ENCODE measurements at places on chromosomes 16 and 17.
A peak's percentile ranks its signal among the peaks of the same experiment; 100 is the strongest.

GRCh38 chr17:28892024-28892423 lies 5.5 kb downstream of the FLOT2 start:
- no peak for DNase-seq

DNA sequence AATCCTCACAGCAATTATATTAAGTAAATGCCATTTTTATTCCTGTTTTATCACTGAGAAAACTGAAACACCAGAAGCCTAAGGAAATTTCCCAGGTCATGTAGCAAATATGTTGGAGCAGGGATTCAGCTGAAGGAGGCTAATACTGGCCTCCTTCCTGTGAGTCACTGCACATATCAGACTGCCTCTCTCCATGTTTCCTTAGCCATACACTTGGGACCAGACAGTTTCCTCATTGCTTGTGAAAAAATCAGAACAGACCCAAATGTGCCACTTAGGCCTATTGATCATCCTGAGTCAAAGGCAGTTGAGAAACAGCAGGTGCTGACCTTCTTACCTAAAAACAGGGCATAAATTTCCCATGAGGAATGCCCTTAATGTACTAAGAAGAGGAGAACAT lies 18.9 kb upstream of the ELAC2 start:
- no peak for DNase-seq

DNA sequence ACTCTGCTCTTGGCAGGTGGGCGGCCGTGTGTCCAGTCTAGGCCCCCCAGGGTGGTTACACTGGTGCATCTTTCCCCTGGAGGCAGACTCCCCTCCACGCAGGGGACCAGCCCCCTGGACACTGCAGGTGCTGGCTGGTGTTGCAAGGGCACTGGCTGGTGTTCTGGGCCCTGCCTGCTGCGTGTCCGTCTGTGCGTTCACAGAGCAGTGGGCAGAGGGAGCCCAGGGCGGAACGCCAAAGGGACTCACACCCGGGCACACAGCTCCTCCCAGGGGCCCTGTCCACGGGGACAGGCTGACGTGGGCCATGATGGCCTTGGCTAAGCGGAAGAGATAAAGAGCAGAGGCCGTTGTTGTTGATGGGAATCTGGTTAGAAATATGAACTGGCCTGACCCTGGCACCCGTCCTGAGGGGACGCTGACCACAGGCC lies 27.3 kb downstream of the ACSF3 start:
- no peak for DNase-seq

GRCh38 chr17:44837196-44837595 lies 7.1 kb upstream of the GJC1 start:
- DNase-seq, result no peak

GRCh38 chr16:11687601-11688519 lies 19.6 kb downstream of the SNN start:
- no peak for DNase-seq

GRCh38 chr17:78727476-78728229 lies 54.4 kb downstream of the CYTH1 start:
- DNase-seq, result no peak

DNA sequence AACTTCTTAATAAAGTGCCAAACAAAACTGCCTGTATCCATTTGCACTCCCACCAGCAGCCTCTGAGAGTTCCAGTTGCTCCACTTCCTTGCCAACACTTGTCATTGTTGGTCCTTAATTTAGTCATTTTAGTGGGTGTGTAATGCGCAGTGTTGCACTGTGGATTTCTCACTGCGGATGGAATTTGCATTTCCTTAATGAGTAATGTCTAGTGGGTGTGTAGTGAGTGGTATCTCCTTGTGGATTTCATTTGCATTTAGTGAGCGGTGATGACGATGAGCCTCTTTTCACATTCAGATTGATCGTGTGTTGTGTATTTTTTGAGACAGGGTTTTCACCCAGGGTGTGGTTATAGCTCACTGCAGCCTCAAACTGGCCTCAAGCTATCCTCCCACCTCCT lies 4.1 kb upstream of the MSLN start:
- peak; percentile 13 for DNase-seq

GRCh38 chr17:11269210-11269609 lies 28.2 kb downstream of the SHISA6 start:
- DNase-seq, result no peak

DNA sequence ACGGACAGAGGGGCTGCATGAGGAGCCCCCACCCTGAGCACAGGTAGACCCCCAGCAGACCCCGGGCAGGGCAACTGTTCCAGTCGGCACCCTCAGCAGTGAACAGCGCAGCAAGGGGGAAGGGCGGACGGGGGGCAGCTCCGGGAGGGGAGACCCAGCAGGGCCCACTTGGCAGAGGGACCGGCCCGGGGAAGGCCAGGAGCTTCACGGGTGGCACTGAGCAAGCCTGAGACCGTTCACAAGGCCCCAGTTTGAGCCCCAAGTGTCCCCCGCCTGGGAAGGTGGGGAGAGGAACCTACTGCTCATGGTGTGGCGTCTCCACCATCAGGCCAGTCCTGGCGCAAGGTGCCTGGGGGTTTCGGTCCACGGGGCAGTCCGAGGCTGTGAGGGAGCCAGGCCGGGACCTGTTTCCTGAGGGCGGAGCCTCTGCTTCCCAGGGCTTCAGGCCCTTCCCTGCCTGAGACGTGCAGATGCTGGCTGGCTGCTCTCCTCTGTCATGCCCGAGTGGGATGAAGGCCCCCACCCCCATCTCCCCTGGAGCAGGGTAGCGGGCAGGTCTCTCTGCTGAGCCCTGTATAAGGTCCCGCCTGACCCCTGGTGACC lies 54.4 kb upstream of the GNG13 start:
- DNase-seq, result no peak

GRCh38 chr16:81875461-81875860 lies 96.4 kb downstream of the PLCG2 start:
- no peak for DNase-seq

GRCh38 chr16:17389384-17389783 lies 81.4 kb downstream of the XYLT1 start:
- no peak for DNase-seq

DNA sequence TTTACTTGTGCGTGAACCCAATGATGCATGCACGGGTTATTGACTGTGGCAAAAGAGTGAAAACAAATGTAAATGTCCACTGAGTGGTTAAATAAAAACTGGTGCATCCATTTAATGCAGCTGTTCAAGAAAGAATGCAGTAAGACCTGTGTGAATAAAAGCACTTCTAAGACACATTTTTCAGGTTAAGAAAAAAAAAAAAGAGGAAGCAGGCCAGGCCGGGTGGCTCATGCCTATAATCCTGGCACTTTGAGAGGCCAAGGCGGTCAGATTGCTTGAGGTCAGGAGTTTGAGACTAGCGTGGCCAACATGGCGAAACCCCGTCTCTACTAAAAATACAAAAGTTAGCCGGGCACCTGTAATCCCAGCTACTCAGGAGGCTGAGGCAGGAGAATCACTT lies 11.8 kb downstream of the CNGB1 start:
- DNase-seq, result no peak

DNA sequence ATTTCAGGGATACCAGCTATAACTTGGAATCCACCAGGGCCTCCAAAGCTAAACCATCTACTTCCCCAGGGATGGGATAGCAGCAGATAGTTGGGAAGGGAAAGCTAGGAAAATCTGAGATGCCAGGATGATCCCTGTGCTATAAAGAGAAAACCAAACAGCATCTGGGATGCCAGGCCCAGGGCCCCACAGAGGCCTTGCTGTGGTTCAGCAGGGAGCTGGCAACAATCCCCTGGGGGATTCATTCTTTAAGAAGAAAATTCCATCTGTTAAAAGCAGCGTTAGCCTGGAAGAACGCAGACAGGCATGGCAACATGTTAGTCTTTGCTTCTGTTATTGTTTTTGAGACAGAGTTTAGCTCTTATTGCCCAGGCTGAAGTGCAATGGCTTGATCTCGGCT lies 16.6 kb downstream of the MYO18A start:
- no peak for DNase-seq

GRCh38 chr16:77637940-77638339 lies 84.4 kb upstream of the NUDT7 start:
- no peak for DNase-seq

DNA sequence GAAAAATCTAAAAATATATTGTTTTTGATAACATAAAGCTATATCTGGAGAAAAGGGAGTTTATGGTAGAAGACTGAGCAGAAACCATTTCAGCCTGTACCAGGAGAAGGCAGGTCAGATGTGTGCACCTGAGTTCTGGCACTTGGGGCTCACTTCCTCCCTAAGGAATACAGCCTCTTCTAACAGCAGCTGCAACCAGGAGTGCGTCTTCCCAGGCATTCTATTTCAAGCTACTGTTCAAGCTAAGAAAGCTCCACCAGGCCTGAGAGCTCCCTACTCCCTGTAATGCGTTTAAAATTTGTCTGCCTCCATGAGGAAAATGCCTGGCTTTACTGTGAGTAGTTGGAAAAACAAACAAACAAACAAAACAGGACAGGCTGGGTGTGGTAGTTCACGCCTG lies 96.1 kb downstream of the ZNF778 start:
- no peak for DNase-seq

GRCh38 chr16:10965440-10966061 lies 21.2 kb downstream of the CLEC16A start:
- DNase-seq, result no peak

GRCh38 chr16:62711797-62712196 lies 675.6 kb upstream of the CDH8 start:
- no peak for DNase-seq

DNA sequence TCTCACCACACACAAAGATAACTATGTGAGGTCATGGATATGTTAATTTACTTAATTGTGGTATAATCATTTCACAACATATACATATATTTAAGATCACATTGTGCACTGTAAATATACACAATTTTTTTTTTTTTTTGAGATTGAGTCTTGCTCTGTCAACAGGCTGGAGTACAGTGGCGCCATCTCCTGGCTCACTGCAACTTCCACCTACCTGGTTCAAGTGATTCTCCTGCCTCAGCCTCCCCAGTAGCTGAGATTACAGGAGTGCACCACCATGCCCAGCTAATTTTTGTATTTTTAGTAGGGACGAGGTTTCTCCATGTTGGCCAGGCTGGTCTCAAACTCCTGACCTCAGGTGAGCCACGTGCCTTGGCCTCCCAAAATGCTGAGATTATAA lies 11.5 kb upstream of the PRSS54 start:
- DNase-seq, result peak; percentile 60

DNA sequence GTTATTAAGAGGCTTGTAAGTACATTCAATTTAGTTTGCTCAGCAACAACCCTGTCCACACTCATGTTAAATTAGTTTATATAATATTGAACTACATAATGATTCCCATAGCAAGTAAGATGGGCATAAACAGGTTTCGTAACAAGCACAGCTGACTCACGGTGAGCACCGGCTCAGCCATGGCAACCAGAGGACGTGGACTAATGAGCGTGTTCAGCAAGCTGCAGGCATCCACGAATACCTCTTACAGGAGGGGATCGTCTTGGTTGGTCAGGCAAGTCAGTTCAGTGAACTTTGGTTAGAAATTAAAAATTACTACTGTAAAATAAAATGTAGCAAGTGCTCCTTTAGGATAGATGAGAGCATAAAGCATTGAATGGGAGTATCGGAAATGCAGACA lies 58.4 kb downstream of the ELAC2 start:
- DNase-seq, result no peak

DNA sequence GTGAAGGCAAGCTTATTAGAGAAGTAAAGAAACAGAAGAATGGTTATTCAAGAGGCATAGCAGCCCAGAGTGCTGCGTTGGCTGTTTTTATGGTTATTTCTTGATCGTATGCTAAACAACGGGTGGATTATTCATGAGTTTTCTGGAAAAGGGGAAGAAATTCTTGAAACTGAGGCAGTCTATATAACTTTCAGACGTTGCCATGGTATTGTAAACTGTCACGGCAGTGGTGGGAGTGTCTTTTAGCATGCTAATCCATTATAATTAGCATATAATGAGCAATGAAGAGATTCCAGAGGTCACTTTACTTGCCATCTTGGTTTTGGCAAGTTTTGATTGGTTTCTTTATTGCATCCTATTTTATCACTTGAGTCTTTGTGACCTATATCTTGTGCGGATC lies 17.4 kb upstream of the MILR1 start:
- no peak for DNase-seq

DNA sequence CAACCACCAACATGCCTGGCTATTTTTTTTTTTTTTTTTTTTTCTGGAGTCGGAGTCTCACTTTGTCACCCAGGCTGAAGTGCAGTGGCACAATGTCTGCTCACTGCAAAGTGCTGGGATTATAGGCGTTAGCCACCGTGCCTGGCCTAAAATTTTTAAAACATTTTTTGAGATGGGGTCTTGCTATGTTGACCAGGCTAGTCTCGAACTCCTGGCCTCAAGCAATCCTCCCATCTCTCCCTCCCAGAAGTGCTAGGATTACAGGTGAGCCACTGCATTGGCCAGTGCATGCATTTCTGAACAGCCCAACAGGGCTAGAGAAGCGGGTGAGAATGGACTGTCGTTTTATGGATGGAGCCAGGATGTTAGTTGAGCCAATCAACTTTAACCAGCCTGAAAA lies 72.4 kb downstream of the ERCC4 start:
- no peak for DNase-seq

DNA sequence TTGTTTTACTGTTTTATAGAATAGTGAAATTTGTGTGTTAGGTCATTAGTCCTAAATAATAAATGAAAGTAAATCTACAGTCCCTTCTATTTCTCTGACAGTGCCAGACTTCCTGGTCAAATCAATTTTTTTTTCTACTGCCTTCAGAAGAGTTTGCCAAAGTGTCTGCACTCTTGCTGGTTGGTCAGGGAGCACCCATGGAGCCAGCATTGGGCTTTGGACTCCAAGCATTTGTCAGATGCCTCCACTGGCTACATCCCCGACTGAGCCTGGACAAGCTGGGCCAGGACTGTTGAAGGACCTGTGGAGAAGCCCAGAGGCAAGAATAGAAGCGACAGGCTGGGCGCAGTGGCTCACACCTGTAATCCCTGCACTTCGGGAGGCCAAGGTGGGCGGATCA lies 53.7 kb downstream of the ELAC2 start:
- no peak for DNase-seq

DNA sequence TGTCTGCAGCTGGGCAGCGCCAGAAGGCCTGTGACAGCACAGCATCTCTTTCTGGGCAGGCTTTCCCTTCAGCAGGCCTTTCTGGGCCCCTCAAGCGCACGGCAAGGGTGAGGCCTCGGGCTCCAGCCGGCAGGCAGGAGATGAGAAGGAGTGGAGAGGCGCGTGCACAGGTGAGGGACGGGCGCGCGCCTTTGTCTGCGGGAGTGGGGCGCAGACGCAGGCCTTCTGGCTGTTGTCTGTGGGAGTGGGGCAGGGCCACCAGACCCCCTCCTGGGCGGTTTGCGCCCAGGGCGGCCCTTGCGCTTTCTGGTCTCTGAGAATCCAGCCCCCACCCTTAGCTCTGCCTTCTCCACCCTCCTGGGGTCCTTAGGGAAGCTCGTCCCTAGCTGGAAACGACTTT lies 6.5 kb downstream of the ZNF205 start:
- DNase-seq, result no peak
